WTC11 (cell line): ENCODE measurements at places on chromosomes 16 and 17.
A peak's percentile ranks its signal among the peaks of the same experiment; 100 is the strongest.

DNA sequence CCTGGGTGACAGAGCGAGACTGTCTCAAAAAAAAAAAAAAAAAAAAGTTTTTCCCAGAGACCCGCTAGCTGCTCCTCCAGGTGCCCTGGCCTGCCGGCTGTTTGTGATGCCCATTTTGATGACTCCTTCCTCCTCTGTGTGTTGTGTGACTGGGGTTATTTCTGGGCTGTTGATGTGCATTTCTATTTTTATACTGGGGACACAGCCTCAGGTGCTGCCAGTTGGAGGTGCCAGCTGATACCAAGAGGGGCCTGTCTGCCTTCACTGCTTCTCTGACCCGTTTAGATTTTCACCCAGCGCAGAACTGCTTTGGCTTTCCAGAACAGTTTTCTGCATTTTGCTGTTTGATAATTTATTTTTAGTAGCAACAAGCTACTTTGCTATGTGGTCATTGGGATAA lies 6.7 kb downstream of the PLA2G15 start:
- no peak for DNase-seq

DNA sequence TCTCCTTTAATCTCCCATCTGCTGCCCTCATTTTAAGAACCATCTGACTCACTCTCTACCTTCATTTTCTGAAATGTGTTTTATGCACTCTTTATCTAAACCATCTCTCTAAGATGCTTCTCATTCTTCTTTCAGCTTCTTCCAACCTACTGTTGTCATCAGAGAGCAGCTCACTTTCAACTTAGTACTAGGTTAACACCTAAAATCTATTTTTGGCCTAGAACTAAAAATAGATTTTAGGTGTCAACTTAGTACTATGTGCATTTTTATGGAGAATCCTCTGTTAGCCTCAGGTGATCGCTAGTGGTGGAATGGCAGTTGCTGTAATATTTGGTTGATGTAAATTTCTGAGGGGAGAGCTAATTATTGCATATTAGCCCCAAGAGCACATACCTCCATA lies 277.1 kb downstream of the KCNJ2 start:
- DNase-seq: no peak

DNA sequence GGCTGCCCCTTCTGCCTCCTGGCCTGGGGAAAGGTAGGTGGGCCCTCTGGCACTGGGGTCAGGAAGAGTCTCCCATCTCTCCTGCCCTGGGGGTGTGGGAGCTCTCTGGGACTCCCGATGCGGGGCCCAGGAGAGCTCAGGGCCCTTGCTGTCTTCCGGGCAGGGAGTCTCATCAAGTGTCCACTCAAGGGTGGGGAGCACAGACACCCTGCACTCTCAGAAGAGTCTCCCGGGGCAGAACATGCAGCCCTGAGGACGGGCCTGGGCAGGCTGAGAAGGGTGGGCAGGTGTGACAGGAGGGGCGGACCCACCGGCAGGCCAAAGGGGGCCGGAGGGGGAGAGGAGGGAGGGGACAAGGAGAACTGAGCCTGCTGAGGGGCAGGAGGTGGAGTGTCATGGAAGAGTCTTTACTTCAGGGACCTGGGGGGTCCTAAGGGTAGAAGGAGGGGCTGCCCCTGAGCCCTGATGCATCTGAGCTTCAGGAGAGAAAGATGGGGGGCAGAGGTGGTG lies 8.4 kb upstream of the PKMYT1 start:
- no peak for DNase-seq

DNA sequence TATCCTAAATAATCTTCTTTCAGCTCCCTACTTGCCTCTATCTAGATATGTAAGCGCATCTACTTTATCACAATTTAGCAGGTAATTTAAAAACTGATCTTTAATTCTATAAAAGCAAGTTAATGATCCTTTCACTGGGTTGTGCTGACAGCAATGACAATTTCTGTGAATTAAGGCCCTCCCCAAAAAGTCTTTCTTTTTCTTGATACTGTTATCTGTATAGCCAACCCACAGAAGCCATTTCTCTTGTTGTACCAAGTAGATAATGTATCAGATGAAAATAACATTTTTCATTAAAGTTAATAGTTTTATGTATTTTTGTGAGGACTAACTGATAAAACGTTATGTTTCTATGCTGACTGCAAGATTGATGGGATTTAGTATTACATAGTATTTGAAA lies 3.8 kb downstream of the ZPBP2 start:
- no peak for DNase-seq

DNA sequence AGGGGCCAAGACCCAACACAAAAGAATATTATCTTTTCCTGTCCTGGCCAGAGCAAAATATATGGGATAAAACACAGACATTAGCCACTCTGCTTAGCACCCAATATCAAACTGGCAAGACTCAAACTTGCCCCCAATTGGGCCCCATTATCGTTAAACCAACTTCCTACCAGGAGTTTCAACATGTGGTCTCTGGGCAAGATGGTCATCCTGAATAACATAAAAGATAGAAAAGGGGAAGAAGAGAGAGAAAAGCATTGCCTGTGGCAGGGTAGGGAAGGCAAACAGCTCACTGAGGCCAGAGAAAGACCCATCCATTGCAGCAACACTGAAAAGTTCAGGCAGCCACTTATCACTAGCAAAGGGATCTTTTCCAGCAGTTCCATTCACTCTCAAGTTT lies 502.1 kb downstream of the KIF2B start:
- DNase-seq: no peak

GRCh38 chr17:10428781-10429180 lies 7.0 kb upstream of the MYH8 start:
- no peak for DNase-seq

DNA sequence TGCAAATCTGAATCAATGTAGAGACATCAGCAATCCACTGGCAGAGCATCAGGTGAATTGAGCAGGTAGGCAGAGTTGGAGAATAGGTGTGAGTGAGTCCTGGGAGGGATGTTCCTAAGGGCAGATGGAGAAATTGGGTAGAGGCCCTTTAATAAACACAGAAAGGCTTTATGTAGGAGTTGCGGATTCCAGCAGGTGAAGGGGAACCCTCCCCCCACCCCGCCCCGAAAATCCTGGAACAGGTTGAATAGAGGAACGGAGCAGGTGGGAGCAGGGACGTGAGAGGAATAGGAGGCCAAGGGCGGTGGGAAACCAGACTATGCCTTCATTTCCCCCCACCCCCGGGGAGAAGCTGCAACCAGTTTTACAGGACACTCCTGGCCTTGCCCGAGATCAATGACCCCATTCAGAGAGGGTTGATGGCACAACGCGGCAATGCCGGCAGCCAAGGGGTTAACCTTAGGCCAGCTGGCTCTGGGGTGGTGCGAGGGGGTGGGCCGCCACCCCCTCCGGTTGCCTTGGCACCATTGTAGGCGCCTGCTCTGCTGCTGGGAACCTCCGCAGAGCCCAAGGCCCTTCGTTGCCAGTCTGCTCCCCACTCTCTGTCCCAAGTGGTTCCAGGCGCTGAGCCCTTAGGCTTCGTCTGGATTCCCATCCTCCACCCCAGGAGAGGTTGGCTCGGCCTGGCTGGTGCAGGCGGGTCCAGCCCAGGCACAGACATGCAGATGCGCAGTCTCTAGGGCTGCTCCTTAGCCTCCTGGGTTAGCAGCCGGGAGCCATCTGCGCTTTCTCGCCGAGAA lies 814 bp upstream of the RUNDC3A start:
- peak; percentile 76 for DNase-seq

DNA sequence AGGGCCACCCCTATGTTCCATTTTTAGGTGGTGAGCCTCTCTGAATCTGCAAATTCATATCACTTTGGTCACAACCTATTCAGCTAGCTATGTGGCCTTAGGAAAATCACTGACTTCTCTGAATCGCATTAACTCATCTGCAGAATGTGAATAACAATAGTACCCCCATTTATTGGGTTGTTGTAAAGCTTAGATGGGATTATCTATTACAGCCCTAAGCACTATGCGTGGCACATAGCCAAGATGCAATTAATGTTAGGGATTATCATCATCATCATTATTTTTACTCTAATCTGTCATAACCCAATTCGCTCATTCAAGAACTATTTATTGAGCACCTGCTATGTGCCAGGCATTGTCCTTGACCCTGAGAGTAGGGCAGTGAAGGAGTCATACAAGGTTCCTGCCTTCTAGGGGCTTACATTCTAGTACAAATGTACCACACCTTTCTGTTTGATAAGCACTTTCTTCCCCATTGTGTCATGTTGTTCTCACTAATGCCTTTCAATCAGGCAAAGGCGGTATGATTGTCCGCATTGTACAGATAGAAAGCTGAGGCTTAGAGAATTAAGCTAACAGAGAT lies 38.5 kb downstream of the CHD9 start:
- no peak for DNase-seq

- no peak for DNase-seq
These were observed 1153.9 kb downstream of the CDH11 start for GRCh38 chr16:63967966-63968365.

GRCh38 chr17:27384261-27384701 lies 72.0 kb upstream of the KSR1 start:
- DNase-seq: no peak

- no peak for DNase-seq
These were observed 12.6 kb downstream of the RTN4RL1 start for GRCh38 chr17:2012499-2012898.

DNA sequence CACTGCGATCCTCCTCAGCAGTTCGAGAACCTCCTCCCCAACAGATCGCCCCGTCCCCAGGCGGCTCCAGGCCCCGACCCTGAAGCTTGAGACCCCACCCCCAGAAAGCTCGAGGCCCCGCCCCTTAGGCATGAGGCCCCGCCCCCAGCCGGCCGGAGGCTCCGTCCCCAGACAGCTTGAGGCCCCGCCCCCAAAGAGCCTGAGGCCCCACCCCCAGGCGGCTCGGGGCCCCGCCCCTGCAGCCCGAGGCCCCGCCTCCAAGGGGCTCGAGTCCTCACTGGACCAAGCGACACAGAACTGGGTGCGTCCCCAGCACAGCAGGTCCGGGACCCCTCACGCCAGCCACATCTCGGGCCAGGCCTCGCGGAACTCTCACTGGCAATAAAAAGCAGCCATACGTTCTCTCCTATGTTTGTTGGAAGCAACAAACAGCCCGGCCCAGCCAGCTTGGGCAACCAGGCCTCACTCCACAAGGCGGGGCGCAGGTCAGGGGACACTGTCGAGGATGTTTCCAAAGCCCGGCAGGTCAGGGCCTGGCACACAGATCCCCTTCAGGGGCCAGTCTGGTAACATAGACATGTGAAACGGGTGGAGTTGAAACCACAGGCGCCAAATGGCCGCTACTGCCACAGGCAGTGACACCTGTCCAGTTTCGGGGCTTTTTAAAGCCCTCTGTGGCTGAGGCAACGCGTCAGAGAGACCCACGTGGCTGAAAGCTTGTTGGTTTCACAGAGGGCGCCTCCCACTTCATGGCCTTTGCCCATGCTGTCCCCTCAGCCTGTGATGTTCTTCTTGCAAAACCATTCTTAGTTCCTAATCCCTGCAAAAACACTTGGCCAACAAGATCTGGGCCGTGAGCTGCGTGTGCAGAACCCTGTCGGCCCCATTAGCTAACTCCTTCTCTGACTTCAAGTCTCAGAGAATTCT lies 224.2 kb downstream of the PARN start:
- peak; percentile 96 for DNase-seq

DNA sequence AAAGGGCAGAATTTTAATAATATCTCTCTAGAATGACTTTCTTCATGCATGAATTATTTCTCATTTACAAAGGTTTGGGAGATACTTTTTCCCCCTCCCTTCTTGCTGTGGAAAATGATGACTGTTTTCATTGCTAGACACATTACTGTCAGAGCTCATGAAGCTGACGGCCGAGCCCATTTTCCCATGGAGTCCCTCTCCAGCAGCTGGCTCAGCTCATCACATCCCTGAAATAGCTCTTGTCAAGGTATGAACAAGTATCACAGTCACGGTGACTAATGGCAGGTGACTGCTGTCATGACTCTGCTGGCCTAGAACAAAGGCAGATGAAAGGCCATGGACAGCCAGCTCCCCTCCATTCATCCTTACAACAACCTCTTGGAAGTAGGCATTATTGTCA lies 208.1 kb downstream of the ABCC12 start:
- no peak for DNase-seq

DNA sequence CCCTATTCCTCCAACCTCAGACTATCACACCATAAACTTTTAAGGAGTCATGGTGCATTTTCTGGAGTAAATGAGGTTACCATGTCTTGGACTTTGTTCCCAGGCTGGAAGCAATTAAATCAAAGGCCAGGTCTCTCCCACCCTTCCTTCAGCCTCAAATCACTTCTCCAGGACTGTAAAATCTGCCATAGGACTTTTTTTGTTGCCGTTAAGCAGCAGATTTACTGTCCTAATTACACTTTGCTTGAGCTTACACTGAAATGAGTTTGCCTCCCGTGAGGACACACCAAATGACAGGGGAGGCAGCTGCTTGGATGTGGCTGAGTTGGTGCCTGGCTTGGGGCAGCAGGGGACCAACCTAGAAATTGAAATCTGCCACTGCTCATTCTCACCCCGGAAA lies 14.7 kb downstream of the DCAKD start:
- DNase-seq: no peak

GRCh38 chr16:69120096-69120664 lies 12.2 kb downstream of the CHTF8 start:
- DNase-seq: no peak

- DNase-seq: no peak
These were observed 15.3 kb downstream of the XPO6 start for GRCh38 chr16:28196387-28196987.

DNA sequence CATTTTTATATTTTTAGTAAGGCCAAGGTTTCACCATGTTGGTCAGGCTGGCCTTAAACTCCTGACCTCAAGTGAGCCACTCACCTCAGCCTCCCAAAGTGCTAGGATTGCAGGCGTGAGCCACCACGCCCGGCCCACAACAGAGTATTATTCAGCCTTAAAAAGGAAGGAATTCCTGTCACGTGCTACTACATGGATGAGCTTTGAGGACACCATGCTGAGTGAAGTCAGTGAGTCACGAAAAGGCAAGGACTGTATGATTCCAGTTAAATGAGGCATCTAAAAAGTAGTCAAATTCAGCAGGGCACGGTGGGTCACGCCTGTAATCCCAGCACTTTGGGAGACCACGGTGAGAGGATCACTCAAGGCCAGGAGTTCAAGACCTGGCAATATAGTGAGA lies 9.7 kb downstream of the CSF3 start:
- no peak for DNase-seq

- no peak for DNase-seq
These were observed 430.7 kb downstream of the HS3ST3B1 start for GRCh38 chr17:14731591-14731990.

DNA sequence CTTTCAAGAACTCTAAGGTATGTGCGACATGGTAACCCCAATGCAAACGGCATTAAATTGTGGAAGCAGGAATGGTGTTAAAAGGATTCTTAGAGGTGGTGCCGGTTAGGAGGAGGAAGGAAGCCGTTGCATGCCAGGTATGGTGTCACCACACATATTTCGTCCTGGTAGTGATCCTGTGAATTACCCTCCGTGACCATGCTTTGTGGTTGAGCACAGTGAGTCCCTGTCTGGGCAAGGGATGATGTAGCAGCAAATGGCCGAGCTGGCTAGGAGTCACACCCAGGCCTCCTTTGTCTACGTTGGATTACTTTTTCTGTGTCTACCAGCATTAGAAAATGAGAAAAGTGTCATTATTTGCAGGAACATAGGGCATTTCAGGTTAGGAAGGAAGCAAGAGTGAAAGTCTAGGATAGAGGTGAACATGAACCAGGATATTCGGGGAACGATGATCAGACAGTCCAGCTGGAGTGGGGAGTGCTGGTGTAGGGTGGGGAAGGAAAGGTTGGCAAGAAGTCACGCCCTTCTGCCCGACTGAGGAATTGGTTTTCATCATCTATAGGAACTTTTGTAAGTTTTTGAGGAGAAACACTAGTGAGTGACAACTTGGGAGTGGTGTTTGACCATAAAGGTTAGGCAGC lies 123.5 kb downstream of the PRKCA start:
- no peak for DNase-seq
